Hematopoietic multipotent progenitor cell (in vitro differentiated cells): ENCODE measurements at places on chromosomes 3 and 15. TPM values are rescaled to one million over a fixed set of nuclear protein-coding genes. Genes with fewer than 3 reads are reported as not detected.

- no peak for DNase-seq
Measured at GRCh38 chr3:179020112-179020511, 51.5 kb downstream of the ZMAT3 start.

- no peak for DNase-seq
Measured at GRCh38 chr3:150135287-150135721, 164.6 kb upstream of the PFN2 start.

The PCOLCE2 gene
- 0.54 TPM for total RNA-seq

DNA sequence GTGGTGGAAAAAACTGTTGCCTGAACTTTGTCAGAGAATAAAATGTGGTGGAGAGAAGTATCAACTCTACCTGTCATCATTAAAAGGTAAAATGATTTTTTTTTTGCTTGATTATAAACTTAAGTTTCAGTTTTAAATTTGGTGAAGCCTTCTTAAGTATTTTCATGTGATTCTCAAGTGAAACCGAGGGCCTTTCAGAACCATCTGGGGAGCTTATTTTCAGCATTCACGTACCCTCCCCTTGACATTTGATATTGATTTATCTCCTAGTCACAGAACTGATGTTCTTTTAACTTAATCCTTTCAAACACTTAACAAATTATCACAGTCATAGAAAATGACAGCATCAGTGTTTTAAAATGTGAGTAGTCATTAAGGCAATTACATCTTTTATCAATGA is 38.5 kb downstream of the HPS3 start:
- DNase-seq = no peak

DNA sequence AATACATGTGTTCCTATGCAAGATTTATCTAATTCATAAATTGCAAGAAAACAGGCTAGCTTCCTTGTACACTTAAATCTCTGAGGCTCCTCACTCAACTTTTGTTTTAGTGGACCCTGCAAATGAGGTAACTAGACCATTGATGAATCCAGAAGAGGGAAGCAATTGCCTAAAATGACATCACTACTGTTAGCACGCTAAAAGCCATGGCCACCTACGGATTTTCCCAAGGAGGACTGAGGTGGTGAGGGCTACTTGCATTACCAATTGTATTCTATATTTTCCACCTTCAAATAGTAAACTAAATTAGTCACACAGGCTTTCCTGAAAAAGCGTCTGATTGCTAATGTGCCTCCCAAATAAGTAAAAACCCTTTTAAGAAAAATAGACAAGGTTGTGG is 140.7 kb downstream of the GADL1 start:
- no peak for DNase-seq

- DNase-seq = no peak
Measured at GRCh38 chr15:34951993-34952392, 17.5 kb downstream of the AQR start.

DNA sequence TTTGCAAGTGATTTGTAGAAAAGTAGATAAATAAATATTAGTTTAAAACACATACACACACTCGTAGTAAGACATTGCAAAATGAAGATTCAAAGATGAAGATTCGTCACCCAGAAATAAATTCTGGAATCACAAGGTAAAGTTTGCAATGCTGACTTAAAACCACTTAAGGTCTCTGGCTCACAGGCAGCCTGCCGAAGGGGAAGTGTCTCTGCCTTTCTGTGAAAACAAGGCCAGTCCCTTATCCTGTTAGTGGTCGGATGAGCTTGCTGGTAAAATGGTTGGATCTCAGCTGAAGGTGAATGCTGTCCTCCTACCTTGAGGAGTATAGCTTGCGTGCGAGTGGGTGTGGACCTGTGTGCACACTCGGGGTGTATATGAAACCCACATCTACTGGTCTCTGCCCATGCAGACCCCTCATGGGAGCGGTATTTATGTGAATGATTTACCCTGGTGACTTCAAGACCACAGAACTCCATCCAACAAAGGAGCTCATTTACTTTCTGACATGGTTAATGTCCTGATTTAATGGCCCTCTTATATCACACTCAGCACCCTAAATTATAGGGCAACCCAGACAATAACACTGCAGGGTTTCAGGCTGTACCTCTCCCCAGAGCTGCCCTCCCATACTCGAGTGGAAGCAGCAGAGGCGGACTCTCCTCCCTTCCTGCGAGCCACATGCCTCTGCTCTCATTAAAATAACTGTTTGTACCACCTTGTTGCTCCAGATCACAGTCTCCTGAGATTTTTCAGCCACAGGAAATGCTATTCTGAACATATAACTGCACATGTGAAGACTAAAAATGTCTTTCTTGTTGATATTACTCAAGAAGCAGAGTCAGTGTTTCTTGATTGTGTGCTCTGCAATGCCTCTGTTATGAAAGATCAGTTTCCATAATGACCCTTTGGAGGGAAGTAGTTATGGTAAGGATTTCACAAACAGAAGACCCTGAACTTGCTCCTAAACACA is 45.9 kb upstream of the ALDH1A3 start:
- DNase-seq = no peak
